ENCODE measurements at places on chromosomes 2 and 18.

DNA sequence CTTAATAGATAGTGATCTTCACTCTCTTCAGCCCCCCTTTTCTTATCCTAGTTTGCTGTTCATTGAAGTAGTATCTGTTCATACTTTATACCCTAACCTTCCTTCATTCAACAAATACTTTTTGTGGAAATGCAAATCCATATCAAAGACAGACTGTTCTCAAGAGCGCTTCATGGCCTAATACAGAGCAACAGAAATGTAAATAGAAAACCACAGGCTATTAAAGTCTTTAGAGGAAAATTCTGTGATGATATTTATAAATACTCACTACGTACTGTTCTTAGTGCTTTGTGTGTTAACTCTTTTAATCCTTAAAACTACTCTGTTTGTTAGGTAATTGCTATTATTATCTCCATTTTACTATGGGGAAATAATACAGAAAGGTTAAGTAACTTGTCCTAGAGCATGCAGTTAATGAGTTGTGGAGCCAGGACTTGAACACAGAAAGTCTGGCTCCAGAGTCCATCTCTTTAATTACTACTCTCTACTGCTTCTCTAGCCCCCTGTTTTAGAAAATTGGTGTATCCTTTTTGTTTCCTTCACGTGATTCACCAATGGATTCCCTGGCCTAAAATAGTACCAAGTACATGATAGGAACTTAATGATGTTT is 2.9 kb downstream of the MDH1 start:
- no peak for DNase-seq

DNA sequence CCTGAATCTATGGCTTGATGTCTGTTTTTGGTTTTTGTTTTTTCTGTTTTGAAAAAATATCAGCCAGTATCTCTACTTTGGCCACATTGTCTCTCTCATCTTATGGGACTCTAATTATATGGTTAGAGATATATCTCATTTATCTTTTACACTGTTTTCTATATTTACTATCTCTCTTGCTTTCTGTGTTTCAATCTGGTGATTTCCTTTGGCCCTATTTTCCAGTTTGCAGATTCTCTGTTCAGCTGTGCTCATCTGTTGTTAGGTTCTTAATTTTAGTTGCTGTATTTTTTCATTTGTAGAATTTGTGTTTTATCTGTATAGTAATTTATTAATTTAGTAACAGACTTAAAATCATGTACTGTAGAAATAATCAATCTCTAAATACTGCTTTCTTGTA is 41.3 kb upstream of the ELAC1 start:
- DNase-seq = no peak

- no peak for DNase-seq
Observed at GRCh38 chr2:173118395-173118794, 42.7 kb downstream of the MAP3K20 start.

- DNase-seq = no peak
Observed at GRCh38 chr2:235824331-235824730, 330.5 kb downstream of the AGAP1 start.

DNA sequence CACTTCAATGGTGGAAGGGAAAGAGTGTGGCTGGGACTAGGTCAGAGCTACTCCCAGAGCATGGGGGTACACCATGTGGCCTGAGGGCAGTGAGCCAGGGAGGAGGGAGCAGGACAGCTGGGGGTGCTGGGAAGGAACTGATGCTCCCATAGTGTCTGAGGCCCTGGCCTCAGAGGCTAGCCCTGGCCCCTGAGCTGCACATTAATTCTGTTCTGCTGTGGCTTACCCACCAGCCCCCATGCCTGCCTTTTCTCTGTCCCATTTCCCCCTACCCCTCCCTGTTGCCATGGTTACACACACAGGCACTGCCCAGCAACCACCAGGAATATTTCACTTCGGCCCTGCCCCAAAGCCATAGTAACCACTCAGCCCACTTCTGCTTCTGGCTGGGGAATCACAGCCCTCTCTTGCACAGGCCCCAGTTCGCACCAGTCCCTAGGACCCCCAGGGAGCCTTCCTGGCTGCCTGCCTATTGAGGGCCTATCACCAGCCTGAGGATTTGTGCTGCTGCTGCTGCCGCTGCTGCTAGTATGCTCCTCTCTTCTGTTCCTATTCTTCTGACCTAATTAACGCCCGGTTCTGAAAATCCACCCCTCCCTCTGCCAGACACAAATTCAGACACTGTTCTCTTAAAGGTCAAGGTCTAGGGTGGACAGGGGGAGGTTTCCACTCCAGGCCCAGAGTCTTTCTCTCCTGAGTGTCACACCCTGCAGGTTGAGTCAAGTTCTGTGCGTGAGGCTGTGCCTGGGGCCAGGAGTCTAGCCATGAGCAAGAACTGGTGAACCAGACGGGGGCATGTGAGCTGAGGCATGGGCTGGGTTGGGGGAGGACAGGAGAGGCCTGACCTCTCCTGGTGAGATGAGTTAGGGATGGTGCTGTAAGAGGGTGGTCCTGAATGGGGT is 87.1 kb upstream of the MCFD2 start:
- peak; percentile 64 for DNase-seq

- no peak for DNase-seq
Observed at GRCh38 chr2:98391581-98392270, 45.5 kb downstream of the CNGA3 start.

DNA sequence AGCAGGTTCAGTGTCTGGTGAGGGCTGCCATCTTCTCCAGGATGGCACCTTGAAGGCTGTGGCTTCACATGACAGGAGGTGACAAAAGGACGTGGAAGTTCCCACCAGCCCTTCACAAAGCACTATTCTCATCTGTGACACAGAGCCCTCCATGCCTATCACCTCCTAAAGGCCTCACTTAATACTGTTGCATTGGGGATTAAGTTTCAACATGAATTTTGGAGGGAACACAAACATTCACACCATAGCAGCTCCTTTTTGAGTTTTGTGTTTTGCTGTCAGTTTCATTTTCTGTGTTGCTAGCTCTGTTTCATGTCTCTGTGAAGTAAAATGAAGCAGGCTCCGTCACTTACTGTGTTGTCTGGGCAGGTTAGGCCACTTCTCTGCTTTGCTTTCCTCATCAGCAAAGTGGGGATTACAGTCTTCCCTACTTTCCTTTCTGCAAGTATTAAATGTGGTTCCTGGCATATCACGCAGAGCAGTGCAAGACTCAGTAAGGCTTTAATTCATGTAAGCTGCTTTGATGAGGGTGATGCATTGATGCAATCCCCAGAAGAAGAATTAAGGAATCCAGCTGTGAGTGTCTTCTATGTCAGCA is 31.6 kb downstream of the LIMS1 start:
- DNase-seq = peak; percentile 28

- DNase-seq = no peak
Observed at GRCh38 chr2:162113776-162114168, 38.3 kb downstream of the GCG start.

GRCh38 chr2:205868773-205869333 is 186.6 kb downstream of the NRP2 start:
- DNase-seq = peak; percentile 54
